ENCODE measurements at places on chromosomes 7 and 10. TPM values are rescaled to one million over a fixed set of nuclear protein-coding genes. Genes with fewer than 3 reads are reported as not detected.

ZP3 gene
- total RNA-seq: 3.4 TPM

- DNase-seq: no peak
These were observed 88.2 kb upstream of the AFAP1L2 start for GRCh38 chr10:114492351-114493037.

PRPF18 gene
- 19.1 TPM for total RNA-seq

DNA sequence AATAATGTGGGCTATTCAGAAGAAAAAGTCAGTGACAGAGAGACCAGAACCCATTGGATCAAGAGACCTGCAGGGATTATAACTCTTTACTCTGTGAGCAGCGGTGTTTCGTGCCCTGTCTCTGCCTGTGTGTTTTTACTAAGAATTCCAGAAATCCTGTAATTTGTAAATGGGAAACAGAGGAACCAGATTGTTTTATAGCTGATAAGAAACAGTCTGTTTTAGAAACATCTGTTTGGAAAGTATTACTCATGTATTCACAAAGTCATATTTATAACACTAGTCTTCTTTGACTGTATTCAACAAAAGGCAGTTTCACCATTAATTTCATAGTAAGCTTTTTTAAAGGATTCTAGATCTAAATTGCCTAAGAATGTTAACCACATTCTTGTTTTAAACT lies 30.0 kb upstream of the VDAC2 start:
- no peak for DNase-seq

OR13A1 gene
- not detected for total RNA-seq

DNA sequence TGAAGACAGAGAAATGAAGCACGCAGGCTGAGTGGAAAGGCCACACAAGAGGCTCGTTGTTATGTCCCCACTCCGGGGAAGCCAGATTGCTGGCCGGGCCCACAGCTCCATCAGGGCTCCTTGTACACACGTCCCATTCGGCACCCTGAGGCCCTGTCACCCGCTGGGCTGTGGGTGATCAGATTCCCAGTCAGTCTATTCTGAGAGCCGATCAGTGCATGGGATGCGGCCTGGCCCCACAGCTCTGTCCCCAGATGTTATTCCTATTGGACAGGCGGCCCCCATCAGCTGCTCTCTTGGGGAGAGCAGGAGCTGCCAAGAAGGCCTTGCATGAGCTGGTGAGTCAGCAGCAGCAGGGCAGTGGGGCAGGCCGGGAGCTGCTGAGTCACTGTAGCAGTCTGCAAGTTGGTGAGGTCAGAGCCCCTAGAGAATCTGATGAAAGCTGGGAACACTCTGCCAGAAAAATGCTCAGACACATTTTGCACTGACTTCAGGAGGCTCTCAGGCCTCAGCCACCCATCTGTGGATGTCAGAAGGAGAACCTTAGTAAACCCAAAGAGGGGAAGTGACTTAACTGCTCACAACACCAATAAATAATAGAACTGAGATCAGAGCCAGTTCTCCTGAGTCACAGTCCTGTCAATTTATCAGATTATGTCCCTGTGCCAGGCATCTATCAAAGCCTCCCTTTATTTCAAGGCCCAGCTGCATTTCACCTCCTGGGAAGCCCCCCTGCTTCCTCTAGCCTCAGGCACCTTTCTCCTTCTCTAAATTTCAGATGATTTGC lies 9.4 kb upstream of the PSAP start:
- peak; percentile 98 for DNase-seq

TNS3 gene
- 44.4 TPM for total RNA-seq

OPN4 gene
- 0.31 TPM for total RNA-seq

MBLAC1 gene
- 3.3 TPM for total RNA-seq

- DNase-seq: no peak
These were observed 41.6 kb downstream of the SH2D4B start for GRCh38 chr10:80579181-80579763.

LOXL4 gene
- total RNA-seq: 1.6 TPM

DNA sequence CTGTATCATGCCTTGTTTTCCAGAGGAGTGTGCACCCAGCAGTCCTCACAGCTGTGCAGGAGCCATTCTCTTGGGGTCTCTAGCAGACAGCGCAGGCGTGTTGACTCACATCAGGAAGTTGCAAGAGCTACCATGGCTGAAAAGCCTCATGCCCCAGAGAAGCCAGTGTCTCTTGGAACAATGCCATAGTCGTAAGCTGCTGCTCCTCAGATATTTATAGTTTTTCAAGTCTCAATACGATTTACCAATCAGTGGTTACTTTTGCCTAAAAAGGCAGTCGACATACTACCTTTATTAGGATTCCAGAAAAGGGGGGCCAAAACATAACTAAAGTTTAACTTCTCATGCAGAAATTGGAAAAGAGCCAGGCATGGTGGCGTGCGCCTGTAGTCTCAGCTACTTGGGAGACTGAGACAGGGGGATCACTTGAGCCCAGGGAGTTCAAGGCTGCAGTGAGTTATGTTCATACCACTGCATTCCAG lies 407.7 kb downstream of the PARD3 start:
- no peak for DNase-seq

DNA sequence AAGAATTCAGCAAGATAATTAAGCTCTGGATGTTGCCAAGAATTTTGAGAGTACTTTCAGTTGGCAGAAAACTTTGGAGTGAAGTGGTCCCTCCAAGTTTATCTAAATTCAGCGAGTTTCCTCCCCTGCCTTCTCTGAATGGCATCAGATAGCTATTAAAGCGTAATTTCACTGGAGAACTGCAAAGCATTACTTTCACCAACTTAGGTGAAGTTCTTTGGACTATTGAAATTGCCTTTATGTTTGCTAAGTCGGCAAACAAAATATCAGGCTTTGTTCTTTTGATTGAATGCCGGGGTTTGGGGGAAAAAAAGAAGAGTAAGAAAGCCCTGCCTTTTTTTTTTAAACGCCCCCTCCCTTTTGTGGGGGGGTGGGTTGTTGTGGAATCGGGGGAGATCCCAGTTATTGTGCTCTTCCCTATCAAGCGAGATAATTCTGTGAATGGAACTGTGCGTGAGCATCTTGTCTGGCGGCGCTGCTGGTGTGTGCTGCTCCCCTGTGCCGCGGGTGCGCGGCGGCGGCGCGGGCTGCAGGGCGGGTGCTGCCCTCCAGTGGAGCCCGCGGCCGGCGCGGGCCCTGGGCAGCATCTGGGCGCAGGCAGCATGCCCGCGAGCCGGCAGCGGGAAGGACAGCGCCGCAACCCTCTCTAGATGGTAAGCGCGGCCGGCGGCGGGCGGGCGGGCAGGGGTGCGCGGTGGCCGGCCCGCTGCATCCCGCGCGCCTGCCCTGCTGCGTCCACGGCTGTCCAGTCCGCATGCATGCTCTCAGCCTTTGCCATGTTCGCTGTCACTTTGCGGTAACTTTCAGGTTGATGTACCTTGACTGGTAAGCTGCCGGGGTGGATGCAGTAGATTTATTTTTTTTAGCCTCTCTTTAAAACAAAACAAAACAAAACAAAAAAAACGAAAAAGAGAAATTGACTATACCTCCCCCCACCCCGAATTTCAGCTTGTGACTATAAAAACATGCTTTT lies 176.5 kb downstream of the TCF7L2 start:
- DNase-seq: no peak

SLC16A12 gene
- total RNA-seq: 10.0 TPM

GRCh38 chr7:73340514-73340913 lies 12.6 kb downstream of the FKBP6 start:
- no peak for DNase-seq

DNA sequence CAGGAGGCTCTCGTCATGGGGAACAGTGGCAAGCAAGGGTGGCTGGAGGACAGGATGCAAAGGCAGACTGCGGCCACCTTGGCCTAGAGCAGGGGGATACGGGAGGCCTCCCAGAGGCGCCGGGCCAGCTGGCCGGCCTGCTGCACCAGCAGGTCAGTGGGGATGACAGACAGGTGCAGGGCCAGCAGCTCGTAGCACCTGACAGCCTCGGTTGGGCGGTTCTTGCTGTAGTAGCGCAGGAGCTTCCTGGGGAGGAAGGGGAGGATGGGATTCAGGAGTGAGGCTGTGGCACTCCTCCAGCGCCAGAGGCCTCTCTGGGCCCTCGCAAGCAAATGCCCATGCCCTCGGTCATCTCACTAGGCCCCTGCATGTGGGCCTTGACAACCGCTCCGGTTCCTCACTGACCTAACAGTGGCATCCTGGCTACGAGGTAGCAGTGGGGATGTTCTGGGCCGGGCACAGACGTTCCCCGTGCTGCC lies 2.5 kb upstream of the PYROXD2 start:
- DNase-seq: no peak

- DNase-seq: no peak
These were observed 19.7 kb downstream of the CYTH3 start for GRCh38 chr7:6252748-6253147.

- DNase-seq: no peak
These were observed 39.5 kb downstream of the MRC1 start for GRCh38 chr10:17848646-17849045.

TMEM225B gene
- not detected for total RNA-seq

- no peak for DNase-seq
These were observed 217.2 kb downstream of the REEP3 start for GRCh38 chr10:63738410-63738809.

GRCh38 chr7:135147341-135147898 lies 452 bp upstream of the TMEM140 start:
- no peak for DNase-seq

DNA sequence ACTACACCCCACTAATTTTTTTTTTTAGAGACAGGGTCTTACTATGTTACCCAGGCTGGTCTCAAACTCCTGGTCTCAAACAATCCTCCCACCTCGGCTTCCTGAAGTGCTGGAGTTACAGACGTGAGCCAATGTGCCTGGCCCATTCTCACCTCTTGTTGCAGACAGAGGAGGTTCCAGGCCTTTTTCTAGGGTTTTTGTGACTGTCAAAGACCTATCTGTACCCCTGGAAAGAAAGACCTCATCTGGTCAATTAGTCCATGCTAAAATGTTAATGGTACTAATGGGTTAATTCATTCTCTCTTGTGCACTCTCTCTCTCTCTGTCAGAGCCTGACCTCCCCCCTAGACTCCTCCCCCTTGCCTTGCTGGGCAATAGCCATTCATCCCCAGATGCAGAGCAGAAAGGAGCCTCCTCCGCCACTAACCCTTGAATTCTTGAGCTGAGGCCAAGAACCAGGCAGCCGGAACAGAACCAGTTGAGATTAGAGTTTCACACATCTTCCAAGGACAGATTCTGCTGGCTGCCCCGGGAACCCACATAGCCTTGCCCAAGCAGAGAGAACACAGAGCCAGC lies 209.7 kb downstream of the SKIDA1 start:
- DNase-seq: peak; percentile 85

GRCh38 chr10:126979311-126979710 lies 74.1 kb downstream of the DOCK1 start:
- no peak for DNase-seq

Measured in right atrium auricular region (tissue), 2 donors.